Fibroblast of skin of right biceps (primary cell): ENCODE measurements at places on chromosomes 6 and 20.

GRCh38 chr6:125431971-125432370, 130.2 kb upstream of the HDDC2 start:
- DNase-seq: no peak

DNA sequence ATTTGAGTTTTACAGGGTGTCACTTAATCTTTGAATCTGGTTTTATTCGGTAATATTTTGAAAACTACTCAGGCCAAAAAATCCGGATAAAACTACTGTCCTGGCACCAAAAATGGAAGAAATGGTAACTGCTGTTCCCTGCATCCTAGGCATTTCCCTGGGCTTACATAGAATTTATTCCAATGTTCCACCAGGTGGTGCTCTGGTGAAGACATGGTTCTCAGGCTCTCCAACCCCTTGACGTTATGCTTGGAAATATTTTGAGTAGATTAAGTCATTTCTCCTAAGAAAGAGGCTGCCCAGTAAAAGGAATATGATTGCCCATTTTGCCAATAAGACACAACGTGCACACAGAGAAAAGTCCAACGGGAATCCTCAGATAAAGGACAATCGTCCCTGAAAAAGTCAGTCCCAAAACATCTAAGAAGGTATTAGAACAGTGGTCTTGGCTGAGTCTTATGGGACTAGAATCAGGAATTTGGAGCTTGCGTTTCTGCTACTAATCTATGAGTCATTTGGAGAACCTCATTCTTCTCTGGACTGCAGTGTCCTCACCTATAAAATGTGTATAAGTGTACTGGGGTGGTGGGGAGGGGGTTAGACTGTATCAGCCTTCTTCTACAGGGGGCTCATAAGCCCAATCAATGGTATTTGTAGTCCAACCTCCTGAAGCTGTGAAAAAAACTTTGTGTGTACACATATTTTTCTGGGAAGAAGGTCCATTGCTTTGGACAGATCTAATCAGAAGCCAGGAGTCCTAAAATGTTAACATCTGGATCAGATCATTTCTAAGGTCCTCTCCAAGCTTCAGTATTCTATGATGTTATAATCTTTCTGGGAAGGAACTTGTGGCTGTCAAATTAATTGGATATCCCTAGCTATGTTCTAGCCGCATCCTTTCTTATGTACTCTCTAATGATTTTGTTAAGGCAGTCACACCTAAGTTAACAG, 131.0 kb upstream of the BMP2 start:
- peak; percentile 54 for DNase-seq

GRCh38 chr6:40848868-40849514, 190.0 kb downstream of the UNC5CL start:
- no peak for DNase-seq

- no peak for DNase-seq
These were observed 659.0 kb downstream of the UTRN start for GRCh38 chr6:144944106-144944505.

DNA sequence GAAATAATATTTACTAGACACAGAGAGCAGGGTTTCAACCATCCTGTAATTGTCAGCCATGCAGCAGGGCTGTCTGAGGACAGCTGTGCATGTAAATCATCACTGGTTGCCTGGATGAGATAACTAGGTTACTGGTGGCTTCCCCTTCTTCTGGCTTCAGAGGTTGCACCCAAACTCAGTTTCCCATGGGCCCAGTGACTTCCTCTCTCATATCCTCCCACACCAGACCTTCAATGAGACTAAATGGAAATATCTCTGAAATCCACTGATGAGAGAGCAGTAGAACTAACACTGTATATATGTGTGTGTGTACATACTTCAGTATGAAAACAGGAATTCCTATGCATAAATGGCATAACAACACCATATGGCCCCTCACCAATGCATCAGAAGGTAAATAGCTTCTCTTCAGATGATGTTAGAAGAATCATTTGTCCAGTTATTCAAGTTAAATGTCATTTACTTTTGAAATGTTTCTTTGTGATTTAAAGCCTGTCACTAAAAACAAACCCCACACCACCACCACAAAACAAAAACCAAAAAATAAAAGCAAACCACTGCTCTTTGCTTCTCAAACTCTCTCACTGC, 51.0 kb upstream of the IL20RA start:
- DNase-seq: no peak

- no peak for DNase-seq
These were observed 149.5 kb upstream of the SULF2 start for GRCh38 chr20:47934761-47935160.

- no peak for DNase-seq
These were observed 113.9 kb upstream of the SLC35B3 start for GRCh38 chr6:8549074-8549790.

DNA sequence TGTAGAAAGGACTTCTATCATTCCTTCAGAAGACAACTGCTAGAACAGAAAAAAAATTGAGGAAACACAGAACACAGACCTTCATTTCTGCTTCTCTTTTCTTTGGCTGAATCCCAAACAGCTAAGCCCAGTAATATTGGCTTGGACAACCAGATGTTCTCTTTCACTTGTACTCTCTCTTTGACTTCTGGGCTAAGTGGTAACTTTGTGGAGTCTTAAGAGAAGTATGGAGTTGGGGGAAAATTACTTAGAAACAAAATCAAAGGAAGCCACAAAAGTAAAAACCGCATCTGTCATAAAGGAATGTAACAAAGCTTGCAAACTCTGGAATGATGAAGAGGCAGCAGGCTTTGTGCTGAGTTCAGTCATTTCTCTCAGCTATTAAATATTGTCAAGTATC, 587.5 kb downstream of the CBLN4 start:
- DNase-seq: no peak

DNA sequence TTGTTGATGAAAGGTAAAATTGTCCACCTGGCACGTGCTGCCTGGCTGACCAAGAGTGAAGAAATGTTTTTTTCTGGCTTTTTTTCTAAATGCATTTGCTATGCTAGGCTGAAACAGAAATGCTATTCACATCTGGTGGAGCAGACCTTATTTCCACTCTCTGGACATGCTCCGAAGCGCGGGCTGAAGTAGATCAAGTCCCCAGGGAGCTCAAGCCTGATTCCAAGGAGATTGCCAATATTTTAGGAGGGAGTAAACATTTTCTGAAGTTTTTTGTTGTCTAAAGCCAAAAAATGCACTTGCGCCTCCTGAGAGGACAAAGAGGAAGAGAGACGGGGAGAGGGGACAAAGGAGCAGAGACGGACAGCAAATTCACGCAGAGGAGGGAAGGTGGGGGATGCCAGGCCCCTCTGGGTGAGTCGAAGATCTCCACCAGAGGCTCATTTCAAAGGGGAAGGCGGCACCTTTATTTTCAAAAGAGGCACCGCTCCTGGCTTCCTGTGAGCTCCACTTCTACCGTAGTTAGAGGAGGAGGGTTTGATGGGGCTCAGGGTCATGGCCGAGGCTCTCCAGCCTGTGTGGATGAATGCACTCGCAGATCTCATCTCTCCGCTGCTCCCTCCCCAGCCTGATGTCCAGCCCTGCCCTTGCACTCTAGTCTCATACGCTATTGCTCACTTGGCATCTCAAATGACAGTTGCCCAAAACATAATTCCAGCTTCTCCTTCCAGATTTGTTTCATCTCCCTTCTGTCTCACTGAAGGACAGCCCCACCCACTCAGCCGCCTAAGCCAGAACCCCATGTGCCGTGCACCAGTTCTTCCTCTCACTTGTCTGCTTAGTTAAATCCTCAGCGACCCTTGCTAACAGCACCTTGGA, 23.1 kb upstream of the SMOC2 start:
- no peak for DNase-seq

DNA sequence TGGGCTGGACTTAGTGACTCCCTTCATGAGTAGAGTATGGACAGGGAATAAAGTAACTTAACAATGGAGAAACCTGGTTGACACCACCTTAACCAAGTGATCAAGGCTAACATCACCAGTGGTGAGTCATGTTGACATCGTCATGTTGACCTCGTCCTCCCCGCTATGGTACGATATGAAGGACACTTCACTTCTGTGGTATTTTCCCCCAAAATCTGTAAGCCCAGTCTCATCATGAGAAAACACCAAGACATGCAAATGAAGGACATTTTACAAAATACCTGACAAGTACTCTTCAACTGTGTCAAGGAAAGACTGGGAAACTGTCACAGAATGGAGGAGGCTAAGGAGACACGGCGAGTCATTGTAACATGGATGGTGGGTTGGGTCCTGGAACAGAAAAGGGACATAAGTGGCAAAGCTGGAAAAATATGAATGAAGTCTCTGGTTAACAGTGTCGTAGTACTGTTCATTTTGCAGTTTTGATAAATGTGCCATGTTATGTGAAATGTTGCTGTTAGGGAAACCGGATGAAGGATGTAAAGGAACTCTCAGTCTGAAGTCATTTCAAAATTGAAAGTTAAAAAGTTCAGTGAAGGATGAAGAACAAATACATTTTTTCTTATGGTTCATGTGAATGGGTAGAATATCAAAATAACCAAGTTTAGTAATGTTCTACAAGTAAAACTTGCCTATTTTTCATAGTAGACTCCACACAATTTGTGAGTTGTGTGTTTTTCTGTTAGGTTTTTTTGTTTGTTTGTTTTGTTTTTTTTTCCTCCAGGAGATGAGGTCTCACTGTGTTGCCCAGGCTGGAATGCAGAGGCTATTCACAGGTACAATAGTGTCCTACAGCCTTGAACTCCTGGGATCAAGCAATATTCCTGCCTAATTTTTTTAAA, 247.5 kb downstream of the TMEM242 start:
- DNase-seq: peak; percentile 61

DNA sequence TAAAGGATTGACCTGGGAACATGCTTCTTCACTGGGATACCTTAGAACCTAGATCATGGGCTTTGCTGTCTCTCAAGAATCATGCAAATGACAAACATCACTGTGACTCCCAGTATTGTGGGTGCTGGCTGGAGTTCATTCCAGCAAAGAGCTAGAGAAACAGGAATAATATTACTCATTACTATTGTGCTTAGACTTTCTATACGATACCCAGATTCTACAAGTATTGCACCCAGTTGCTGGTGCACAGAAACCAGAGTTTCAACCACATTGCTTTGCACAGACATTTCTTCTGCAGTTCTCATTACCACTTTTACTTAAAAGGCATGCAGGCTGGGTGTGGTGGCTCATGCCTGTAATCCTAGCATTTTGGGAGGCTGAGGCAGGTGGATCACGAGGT, 220.4 kb upstream of the ZNF217 start:
- DNase-seq: peak; percentile 29

DNA sequence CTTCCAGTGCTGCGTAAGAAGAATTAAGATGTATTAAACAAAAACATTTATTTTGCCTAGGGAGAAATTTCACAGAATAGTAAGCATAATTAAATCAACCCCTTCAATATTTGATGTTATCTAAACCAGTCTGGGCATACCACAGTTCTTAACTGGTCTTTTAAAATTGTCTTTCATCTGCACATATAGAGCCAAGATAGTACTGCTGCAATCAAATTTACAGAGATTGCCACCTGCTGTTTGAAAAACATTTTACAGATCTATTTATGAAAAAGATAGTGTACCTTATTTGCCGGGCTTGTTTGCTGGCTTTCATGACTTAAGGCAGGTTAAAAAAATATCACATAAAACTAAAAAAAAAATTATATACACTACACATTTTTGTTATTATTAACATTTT, 323.2 kb downstream of the ADGRB3 start:
- DNase-seq: no peak

DNA sequence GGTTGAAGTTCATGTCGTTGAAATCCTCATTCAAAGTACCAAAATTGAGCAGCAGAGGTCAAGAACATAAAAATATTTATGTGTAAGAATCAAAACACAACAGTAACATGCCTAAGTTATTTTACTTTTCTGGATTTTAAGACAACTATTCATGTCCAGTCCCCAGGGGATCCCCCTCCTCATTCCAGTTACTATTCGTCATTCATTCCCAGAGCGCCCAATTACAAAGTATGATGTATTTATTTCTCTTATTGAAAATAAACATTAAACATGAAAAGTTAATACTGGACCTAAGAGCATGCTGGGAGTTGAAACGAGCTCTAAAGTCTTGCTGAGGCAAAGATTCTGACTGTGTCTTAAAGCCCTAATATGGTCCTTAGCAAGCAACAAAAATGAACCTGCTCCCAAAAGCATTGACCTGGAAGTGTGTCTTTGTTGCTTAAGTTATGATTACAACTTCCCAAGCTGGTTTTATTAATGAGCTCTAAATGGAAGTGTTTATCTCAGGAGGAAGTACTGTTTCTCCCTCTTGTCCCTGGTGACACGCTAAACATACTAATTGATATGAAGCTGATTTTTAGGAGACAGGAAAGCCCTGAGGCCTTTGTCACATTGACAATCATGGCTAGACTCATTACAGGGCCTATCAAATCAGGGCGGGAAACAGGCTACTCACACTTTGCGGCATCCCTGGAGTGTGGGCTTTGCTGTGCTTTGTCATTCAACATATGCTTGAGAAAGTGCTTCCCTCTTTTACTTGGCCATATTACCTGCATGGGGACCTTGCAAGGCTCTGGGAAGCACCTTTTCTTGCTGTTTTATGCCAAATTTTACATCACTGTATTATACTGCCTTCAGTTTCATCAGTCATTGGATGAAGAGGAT, 192.2 kb upstream of the DTNBP1 start:
- DNase-seq: no peak

- DNase-seq: peak; percentile 17
These were observed 332.0 kb downstream of the HAO1 start for GRCh38 chr20:7608250-7608649.

GRCh38 chr20:32325706-32326503, 32.2 kb upstream of the ASXL1 start:
- DNase-seq: peak; percentile 74

- peak; percentile 46 for DNase-seq
These were observed 67.1 kb upstream of the NOTCH4 start for GRCh38 chr6:32290886-32291450.

GRCh38 chr6:46390153-46390876, 100.9 kb downstream of the RCAN2 start:
- no peak for DNase-seq

GRCh38 chr6:3617192-3617631, 134.3 kb downstream of the PXDC1 start:
- DNase-seq: no peak

- no peak for DNase-seq
These were observed 35.0 kb downstream of the LRRC1 start for GRCh38 chr6:53829698-53830221.

GRCh38 chr6:158536084-158536890, 23.6 kb upstream of the TMEM181 start:
- peak; percentile 64 for DNase-seq

GRCh38 chr6:17035257-17036064, 66.4 kb upstream of the STMND1 start:
- DNase-seq: no peak

GRCh38 chr6:170402318-170403040, 95.9 kb downstream of the FAM120B start:
- no peak for DNase-seq

DNA sequence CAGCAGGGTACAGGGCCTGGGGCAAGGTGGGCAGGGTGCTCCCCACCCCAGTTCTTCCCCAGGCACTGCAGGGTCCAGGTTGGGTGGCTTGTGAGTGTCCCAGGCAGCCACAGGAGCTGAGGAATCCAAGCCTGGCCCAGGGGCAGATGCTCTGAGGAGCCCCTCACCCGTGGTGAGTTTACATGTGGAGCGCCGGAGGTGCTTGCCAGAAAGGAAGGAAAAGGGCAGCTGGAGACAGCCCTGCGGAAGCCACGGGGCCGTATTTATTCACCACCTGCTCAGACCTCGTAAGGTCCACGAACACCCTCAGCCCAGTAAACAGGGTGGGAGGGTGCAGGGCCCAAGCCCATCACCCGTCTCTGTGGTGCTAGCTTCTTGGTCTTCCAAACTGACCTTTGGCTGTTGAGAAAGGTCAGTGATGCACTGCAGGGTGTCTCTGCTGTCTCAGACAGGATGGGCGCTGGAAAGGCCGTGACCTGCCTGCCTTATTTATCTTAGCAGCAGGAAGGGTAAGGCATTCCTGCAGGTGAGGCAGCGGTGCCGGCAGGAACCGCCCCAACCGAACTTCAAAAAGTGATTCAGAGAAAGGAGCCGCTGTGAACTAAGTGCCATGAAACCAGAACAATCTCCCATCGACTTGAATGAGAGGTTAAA, 4.0 kb upstream of the FRMD1 start:
- no peak for DNase-seq
